CD8-positive, alpha-beta T cell (primary cell): ENCODE measurements at places on chromosomes 13 and 19. TPM values are rescaled to one million over a fixed set of nuclear protein-coding genes. Genes with fewer than 3 reads are reported as not detected.

DNA sequence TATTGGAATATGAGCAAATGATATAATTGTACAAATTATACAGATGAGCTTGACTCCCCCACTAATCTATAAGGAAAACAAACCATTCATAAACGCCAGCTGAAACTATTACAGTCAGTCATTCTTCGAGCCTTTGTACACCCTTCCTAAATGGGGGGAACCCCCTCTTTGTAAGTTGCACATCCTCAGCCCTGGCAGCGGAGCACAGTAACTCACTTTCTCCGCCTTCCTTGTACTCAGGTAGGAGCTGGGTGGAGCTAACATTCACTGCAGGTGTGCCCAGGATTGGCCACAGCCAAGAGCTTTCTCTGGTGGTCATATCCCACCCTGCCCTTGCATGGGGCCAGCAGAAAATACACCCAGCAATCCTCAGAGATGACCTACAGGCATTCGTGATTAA, 28.6 kb downstream of the PIN1 start:
- DNase-seq: peak; percentile 31

Gene C19orf85
- total RNA-seq: not detected

Gene PRSS57
- not detected for total RNA-seq

DNA sequence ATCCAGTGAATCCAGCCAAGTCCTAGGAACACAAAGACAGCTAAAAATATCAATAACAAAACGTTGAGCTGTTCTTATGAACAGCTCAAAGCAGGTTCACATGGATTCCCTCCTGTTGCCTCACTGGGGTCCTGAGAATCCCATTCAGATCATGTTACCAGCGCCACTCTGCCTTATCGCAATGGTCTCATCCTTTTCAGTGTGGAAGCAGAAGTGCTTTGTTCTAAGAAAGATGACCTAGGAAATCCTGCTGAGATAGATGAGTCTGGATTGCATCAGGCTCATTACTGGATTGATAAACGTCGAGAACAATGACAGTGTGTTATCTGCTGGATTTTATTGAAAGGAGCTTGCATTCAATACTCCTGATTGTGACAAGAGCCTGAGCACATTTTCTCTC, 87.0 kb downstream of the SLAIN1 start:
- DNase-seq: no peak

- no peak for DNase-seq
Measured at GRCh38 chr13:100403675-100404074, 184.9 kb downstream of the GGACT start.

- no peak for DNase-seq
Measured at GRCh38 chr19:18518639-18519038, 3.2 kb downstream of the ELL start.

Gene CASP14
- total RNA-seq: not detected

- DNase-seq: no peak
Measured at GRCh38 chr19:9885077-9885552, 50.0 kb downstream of the PIN1 start.
